GM23248 (cell line): ENCODE measurements at places on chromosomes 16 and 17. TPM values are rescaled to one million over a fixed set of nuclear protein-coding genes. Genes with fewer than 3 reads are reported as not detected.
A peak's percentile ranks its signal among the peaks of the same experiment; 100 is the strongest.

- DNase-seq, result no peak
These were observed 10.4 kb downstream of the MPRIP start for GRCh38 chr17:17052462-17053221.

- peak; percentile 58 for DNase-seq
These were observed 383.1 kb downstream of the KCNJ2 start for GRCh38 chr17:70552230-70552981.

DNA sequence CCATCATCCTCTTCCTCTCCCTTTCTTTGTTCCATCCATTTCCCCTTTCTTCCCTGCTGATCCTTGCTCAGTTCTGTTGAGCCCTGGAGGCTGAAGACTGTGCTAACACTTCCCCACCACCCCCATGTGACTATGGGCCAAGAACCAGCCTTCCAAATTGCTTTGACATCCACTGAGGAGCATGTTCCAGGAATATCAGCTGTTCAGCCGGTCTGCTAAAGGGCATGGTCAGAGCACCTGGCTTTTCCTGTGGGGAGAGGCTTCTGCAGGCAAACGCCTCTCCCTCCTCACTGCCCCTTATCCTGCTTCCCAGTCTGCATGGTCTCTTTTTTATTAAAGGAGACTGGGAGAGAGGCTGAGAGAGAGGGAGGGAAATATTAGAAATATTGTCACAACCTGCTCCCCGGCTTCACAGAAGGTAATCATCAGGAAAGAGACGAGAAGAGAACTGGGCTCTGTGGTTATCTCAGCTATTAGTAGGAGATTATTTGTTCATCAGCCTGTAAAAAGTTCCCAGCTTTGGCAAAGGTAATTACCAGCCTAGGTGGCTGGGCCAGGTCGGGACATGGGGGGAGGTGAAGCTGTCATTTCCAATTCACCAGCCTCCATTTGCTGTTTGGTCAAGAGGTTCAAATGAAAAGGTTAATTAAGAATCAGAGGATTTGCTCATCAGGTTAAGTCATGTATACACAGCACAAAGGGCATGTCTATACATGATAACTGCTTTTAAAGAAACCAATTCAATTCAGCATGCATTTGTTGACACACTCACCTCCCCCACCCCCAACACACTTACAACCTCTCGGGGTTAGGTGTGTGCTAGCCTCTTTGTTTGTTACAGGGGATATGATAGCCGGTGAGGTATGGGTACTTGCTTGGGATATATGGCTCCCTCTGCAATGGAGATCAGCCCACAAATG lies 83.7 kb upstream of the CRHR1 start:
- no peak for DNase-seq

AANAT gene
- total RNA-seq, result not detected in 2 replicates

DNA sequence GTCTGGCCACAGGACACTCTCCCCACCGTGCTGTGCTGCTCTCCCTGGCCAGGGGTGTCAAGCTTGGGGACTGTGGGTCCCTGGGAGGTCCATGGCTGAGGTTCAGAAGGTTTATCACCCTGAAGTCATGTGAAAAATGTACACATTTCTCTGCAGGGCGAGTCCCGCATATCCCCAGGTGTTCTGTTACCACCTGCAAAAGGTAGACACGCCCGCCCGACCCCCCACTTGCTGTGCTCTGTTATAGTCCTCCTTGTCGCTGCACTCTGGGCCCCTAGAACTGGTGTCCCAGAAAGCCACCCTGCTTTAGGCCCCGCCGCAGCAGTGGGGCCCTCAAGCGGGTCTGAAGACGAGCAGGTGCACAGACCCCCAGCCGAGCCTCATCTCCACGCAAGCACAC lies 11.8 kb downstream of the JPT2 start:
- no peak for DNase-seq

- peak; percentile 6 for DNase-seq
These were observed at the start of gene CCL3 for GRCh38 chr17:36089888-36090836. CCL3 (minus strand) TSS chr17:36090143; CDS start chr17:36090058, 85 bp downstream.

ZNF205 gene
- 12.5 and 14.6 TPM in 2 replicates for total RNA-seq
